ENCODE measurements at places on chromosomes 2 and 18.
A peak's percentile ranks its signal among the peaks of the same experiment; 100 is the strongest.

GRCh38 chr2:103977668-103978067 lies 876.2 kb upstream of the POU3F3 start:
- DNase-seq: no peak

DNA sequence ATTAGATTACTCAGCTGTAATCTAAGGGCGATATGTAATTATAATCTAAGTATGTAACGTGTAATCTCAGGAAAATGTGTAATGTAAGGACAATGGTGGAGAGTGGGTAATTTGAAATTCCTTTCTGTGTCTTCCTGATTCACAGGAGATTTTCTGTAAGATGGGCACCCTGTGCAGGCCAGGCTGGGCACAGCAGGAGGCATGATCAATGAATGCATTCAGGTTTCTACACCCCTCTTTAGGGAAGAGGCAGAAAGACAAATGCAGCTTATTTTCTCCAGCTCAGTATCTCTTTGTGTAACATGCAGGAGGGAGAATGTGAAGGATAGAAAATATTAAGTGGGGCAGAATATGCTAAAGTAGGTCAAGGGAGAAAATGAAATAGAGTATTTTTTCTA lies 320.1 kb downstream of the PIK3C3 start:
- DNase-seq: no peak

- no peak for DNase-seq
These were observed 364.7 kb downstream of the ERBB4 start for GRCh38 chr2:212173756-212174510.

- peak; percentile 42 for DNase-seq
These were observed 166.8 kb upstream of the ID2 start for GRCh38 chr2:8514796-8515758.

GRCh38 chr2:43227830-43228281 lies 1.4 kb upstream of the ZFP36L2 start:
- DNase-seq: no peak

GRCh38 chr2:24643051-24643450 lies 150.1 kb downstream of the PTRHD1 start:
- no peak for DNase-seq

GRCh38 chr2:56348392-56349210 lies 164.8 kb downstream of the CCDC85A start:
- no peak for DNase-seq

GRCh38 chr2:241898463-241899270 lies 29.1 kb downstream of the RTP5 start:
- DNase-seq: no peak

DNA sequence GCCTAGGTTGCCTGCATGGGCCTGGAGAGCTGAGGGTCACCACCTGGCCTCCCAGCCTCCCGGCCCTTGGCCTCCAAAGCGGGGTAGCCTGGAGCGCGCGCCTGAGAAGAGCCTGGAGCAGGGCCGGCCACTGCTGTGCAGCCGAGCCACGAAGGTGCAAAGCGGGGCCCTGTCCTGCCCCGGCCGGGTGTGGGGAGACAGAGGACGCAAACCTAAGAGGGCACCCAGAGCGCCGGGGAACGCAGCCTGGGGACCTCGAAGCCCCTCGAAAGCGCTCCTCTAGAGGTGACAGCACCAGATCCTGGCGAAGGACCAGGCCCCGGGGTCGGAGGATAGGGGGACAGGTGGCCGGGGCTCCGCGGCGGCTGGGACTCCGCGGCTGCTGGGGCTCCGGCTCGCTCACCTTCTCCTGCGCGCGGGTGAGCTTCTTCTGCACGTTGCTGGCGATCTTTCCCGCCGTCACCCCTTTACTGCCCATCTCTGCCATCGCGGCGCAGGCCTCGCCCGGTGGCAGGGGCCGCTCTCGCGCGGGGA lies 430 bp downstream of the BIN1 start:
- DNase-seq: no peak

DNA sequence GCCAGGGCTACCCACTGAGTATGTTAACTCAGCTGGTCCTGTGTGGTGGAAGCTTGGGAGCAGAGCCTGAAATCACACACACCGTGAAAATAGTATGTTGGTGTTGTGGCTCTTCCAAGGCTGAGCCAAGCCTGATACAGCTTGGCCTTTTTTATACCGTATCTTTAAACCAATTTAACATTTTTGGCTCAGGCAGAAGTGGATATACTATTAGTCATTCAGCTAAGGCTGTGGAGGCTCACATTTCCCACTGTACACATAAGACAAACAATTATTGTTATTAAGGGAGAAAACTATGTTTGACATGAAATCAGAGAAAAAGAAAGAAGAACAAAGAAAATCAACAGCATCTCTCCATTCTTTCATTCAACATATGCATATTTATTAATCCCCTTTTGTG lies 159.0 kb downstream of the BCL11A start:
- DNase-seq: no peak

DNA sequence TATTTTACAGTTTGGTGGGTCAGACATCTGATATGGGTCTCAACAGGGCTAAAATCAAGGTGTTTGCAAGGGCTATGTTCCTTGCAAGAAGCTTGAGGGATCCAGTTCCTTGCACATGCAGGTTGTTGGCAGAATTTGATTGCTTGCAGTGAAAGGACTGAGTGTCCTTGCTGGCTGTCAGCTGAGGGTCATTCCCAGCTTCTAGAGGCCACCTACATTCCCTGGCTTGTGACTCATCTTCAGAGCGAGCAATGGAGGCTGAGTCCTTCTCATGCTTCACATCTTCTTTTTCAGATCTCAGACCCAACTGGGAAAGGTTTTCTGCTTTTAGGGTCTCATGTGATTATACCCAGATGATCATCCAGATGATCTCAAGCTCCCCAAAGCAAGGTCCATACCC lies 12.4 kb downstream of the MEX3C start:
- no peak for DNase-seq
